ENCODE measurements at places on chromosomes 1 and 21.

DNA sequence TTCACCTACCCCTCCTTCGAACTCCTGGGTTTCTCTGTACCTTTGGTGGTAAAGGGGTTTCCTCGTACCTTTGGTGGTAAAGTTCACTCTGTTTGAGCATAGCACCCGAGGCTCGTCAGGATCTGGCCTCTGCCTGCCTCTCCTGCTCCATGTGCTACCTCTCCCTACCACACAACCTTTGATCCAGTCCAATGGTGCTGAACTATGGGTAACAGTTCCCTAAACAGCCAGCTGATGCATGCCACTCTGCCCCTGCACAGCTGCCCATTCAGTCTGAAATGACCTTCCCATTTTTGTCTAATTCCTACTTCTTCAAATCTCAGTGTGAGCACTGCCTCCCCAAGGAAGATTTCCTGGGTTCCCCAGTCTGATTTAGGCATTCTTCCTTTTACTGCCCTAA is 14.0 kb downstream of the OVAAL start:
- DNase-seq = no peak

DNA sequence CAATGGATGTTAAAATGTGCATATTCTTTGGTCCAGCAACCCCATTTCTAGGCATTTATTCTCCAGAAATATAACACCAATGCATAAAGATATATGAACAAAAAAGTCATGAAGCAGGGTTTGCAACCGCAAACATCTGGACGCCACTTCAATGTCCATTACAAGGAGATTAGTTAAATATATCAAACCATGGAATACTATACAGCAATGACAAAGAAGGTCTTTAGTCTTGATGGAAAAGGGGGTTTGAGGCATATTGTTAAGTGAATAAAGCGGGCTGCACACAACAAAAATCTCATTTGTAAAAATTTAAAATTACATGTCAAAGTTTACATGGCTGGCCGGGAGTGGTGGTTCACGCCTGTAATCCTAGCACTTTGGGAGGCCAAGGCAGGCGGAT is 31.6 kb downstream of the RAP1GAP start:
- DNase-seq = no peak

GRCh38 chr1:57824535-57824934 is 400.7 kb upstream of the DAB1 start:
- no peak for DNase-seq

GRCh38 chr1:237687804-237688203 is 202.9 kb downstream of the ZP4 start:
- no peak for DNase-seq

GRCh38 chr1:45621895-45622523 is 1.8 kb downstream of the CCDC17 start:
- no peak for DNase-seq

DNA sequence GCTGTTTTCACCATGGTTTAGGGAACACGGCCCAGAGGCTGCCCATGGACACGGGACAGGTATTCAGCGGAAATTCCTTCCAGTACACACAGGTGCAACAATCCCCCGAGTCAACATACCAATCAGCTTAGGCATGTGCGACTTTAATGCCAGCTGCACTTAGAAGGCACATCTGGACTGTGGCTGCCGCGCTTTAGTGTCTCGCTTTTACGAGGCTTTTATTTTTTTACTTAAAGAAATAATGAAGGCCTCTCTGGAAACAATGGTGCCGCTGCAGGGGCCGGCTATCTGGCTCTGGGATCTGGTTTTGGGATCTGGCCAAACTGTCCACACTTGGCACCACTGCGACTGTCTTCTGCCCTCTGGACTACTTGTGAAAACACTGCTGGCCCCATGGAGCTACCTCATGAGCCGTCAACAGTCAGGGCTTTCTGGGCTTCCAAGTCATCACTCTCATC is 55.5 kb downstream of the SLC66A1 start:
- no peak for DNase-seq

DNA sequence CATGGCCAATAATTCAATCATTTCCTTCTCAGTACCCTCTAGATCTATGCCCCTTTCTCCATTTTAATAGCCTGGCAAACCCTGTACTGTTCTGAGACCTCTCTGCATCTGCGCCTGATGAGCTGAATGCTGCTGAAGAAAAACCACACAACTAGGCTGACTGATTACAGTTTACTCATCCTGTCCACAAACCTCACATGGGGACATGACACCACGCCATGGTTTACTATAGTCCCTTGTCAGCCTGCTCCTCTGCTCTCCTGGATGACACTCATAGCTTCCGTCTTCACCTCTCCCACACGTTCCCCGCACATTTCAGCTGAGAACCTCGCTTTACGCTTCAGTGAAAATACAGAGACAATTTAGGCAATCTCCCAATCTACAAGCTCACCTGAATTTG is 59.7 kb downstream of the DESI2 start:
- no peak for DNase-seq

DNA sequence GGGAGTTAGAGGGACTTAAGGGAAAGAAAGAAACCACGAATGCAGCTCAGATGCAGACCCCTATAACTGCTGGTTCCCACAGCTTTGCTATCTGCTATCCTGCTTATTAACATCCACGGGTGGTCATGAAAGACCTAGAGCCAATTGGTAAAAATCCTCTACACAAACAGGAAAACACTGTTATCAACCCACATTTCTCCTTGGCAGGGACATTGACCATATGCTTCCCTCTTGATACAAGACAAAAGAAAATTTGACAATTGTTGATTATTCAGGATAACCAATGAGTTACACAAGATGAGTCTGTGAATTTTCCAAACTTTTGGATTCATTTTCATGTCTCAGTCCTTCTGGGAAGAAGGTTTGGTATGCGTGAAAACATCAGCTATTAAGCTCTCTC is 90.4 kb downstream of the TIAM1 start:
- DNase-seq = no peak

DNA sequence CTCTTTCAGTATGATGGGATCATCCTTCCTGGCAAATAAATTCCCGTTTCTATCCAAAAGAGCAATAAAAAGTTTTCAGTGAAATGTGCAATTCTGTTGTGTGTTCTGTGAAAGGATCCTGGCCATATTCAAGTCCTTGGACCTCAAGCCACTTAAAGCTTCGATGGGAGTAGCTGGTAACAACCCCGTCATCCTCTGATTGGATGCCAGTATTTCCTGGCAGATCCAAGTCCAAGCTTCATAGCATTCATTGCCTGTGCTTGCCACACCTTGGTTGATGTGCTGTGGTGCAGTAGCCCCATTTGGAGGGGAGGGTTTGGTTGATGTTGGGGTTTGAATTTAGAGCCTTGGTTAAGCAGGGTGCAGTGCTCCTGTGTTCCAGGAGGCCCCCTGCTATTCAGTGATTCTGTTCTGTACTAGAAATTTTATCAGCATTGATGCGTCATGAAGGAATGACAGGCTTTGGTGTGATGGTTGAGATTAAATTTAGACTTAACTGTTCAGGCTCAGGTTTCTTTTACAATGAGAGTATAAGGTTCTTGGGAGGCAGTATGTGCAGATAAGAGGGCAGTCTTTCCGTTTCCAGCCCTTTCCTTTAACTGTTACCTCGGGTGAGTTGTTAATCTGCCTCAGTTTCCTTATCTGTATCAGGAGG is 4.9 kb downstream of the RPL11 start:
- DNase-seq = no peak

DNA sequence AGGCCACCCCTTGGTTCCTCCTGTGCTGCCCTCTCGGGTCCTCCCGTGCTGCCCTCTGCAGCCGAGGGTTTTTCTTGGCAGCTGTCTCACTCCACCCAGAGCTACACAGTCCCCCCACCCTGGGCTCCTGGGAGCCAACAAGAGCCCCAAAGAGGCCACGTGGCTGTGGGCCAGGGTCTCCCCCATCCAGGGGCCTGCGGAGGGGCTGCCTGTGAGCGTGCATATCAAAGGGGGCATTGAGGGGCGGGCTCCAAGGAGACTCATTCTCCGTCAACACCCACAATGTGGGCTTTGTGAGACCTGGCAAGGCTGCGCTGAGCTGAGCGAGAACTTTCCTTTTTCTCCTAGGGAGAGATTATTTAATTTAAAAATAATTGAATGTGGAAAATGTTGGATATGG is 108.7 kb upstream of the ARHGEF16 start:
- DNase-seq = no peak

- no peak for DNase-seq
Observed at GRCh38 chr21:38937286-38937790, 131.6 kb downstream of the ETS2 start.
